ENCODE measurements at places on chromosomes 16 and 17.

DNA sequence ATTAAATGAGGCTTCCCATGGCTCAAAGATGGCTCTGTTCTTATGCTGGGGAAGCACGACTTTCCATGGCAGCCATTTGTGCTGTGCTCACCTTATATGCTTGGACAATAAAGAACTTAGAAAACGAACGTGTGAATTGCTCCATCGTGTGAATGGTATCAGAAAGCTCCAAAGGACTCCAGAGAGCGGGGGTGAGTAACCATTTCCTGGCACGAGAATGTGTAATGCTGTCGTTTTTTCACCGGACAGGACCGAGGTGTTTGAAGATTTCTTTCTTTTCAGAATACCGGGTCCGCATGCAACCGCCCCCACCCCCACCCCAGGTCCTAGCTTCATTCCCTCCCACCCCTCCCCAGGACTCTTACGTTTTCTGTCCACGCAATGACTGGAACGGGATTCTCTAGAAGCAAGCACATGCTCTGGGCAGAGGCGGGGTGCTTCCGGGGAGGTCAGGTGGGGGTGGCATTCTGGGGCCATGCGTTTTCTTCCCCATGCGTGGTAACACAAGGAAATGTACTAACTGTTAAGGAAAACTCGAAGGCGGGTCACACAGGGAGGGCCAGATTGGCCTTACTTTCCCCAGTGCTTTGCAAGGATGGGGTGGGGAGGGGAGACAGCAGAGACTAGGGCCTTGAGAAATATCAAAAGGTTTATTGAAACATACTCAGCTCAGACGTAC lies 26.2 kb downstream of the GPRC5B start:
- DNase-seq, result no peak

DNA sequence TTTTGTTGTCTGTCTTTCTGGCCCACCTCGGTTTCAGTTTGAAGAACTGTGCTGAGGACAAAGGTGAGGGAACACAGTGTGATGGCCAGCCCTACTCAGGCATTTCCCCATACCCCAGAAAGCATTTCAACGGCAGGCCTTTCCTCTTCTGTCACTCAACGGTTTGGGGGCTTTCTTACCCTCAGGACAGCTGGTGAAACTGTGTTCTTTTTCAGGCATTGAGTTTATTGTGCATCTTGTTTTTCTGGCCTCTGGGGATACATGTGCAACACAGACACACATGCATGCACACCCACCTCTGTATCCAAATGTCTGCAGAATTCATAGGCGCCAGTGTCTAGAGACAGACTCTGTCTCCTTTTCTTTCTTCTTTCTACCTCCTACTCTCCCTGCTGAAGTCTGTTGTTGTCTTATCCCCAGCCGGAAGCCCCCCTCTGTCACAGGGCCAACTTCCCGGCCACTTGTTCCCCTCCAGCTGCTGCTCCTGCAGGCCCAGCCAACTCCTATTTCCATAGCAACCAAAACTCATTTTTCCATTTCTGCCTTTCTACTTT lies 17.0 kb downstream of the CHD9 start:
- DNase-seq, result peak; percentile 64

- no peak for DNase-seq
Measured at GRCh38 chr16:85563515-85564276, 49.4 kb upstream of the GSE1 start.

GRCh38 chr16:9964426-9964825 lies 217.8 kb downstream of the GRIN2A start:
- DNase-seq, result no peak

DNA sequence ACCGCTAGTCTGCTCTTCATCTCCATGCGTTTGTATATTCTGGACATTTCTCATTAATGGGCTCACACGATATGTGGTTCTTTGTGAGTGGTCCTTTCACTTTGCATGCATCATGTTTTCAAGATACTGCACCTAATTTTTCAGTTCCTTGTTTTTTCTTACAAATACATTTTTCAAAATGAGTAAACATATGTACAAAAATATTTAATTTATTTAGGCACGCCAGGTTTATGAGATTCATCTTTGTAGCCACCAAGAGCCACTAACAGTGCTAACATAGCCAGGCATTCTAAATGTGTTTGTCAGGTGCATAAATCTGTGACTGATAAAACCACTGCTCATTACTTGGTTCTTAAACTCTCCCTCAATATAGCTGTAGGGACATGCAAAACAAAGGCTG lies 375.3 kb downstream of the WWOX start:
- no peak for DNase-seq

- peak; percentile 6 for DNase-seq
Measured at GRCh38 chr16:70700101-70701020, 14.5 kb upstream of the MTSS2 start.

DNA sequence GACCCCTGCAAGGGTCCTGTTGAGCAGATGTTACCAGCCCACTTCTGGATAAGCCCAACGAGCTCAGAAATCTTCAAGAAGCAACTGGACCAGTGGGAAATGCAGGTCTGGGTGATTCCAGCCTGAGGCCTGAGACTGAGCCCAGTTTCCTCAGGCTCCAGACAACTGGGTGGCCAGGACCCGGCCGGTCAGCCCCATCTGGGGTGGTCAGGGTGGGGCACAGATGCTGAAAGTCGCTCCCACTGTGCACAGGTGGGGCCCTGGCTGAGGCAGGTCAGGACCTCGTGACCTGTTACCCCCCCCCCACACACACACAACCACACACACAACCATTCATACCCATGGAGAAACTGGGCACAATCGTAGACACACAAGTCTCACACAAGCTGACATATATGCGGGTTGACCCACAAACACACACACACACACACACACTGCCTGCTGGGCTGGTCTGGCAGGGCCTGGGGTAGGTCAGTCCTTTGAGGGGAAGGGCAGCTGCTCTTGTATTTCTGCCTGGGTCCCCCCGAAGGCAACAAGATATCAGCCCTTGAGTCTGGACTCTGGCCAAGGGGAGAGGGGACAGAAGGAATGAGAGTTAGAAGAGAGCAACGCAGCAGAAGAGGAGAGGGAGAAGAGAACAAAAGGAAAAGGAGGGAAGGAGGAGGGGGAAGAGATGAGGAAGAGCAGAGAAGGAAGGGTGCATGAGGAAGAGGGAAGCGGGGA lies 99.0 kb upstream of the CDH5 start:
- no peak for DNase-seq

DNA sequence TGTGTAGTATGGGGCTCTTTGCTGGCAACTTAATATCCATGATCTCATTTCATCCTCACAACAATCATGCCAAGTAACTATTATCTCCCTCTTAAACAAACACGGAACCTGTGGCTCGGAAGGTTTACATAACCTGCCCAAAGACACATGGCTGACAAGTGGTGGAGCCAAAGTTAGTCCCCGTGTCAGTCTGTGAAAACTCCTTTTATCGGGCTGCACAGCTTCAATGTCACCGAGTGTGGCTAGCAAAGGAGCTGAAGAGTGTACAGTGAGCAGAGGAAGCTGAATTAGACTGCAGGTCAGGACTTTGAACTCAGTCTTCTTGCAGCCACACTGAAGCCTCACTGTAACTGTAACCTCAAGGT lies 80.3 kb downstream of the PARN start:
- DNase-seq, result no peak

DNA sequence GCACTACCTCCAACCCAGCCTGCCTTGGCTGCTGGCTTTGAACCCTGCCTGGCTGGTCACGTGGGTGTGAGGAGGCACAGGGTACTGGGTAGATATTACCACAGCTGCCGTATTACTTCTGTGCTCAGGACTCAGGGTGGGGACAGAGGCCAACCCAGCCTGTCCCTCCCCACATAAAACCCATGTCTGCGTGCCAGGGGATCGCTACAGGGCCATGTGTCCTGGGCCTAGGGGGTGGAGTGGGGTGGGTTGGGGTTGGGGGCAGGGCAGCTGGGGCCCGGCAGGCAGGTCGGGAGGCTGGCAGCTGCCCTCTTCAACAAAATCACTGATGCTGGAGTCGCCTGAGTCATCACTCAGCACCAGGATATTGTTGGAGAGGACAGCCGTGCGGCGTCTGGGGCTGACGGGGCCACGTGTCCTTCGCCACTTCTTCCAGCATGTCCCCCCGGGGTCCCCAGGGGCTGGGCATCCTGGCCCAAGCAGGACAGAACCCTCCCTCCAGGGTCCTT lies 39.7 kb upstream of the PVALEF start:
- DNase-seq, result no peak

DNA sequence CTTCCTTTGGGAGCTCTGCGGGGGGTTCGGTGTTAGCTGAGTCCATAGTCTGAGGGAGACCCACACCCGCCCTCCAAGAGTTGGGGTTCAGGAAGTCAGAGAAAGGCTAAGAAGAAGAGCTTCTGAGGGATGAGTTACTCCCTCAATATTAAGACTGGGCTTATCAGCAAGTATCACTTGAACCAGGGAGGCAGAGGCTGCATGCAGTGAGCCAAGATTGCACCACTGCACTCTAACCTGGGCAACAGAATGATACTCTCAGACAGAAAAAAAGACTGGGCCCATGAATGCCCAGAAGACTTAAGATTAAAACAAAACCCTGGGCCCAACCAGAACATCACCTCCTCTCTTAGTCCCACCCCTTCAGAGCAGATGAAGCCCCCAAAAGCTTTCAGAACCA lies 6.0 kb downstream of the NKIRAS2 start:
- DNase-seq, result no peak

- no peak for DNase-seq
Measured at GRCh38 chr17:30344283-30345088, 10.6 kb upstream of the TMIGD1 start.

DNA sequence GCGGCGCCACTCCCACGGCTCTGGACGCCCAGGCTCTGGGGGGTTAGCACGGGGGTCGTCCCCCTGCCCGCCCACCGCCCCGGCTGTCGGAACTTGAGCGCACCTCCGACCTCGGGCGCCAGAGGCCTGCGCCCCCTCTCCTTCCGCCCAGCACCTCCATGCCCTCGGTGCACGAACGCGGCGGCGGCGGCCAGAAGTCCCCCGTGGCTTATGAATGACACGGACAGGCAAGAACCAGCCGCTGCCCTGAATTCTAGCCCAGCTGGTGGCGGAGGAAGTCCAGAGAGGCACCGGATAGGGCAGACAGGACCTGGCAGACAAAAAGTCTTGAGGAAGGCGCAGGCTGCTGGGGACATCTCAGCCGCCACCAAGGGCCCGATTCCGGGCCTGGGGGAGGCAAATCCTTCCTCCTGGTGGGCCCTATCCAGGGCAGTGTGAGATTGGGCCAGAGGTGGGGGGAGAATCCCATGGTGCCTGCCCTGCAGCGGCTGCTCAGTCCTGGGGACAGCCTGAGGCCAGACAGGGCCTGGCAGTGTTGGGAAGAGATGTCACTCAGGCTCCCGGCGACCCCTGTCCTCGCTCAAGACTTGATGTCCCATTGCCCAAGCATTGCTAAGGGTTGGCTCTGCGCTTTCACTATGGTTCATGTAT lies 897 bp upstream of the CYGB start:
- DNase-seq, result no peak

- DNase-seq, result no peak
Measured at GRCh38 chr16:89369266-89369895, 121.0 kb downstream of the ANKRD11 start.

GRCh38 chr17:57747221-57748017 lies 2.3 kb upstream of the CCDC182 start:
- DNase-seq, result peak; percentile 40

GRCh38 chr16:88286301-88286923 lies 96.3 kb upstream of the ZNF469 start:
- DNase-seq, result no peak

- no peak for DNase-seq
Measured at GRCh38 chr17:8475781-8476180, 40.1 kb downstream of the NDEL1 start.

GRCh38 chr17:16037636-16038035 lies 38.0 kb downstream of the TTC19 start:
- no peak for DNase-seq

GRCh38 chr17:17582372-17582771 lies 9.1 kb downstream of the PEMT start:
- DNase-seq, result no peak

DNA sequence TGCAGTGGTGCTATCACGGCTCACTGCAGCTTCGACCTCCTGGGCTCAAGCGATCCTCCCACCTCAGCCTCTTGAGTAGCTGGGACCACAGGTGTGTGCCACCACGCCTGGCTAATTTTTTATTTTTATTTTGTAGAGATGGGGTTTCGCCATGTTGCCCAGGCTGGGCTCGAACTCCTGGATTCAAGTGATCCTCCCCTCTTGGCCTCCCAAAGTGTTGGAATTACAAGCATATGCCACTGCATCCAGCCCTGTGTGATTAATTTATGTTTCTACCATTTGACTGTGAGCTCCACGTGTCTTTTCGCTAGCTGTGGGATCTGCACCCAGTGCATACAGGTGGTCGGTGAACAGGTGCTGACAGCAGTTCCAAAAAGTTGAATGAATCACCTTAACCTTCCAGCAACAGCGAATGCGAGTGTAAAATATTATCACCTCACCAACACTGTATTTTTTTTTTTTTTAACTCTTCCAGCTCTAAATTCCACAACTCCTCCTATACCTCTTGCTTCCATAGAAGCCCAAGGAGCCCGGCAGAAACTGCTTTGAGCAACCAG lies 484 bp upstream of the NUDT7 start:
- no peak for DNase-seq

GRCh38 chr17:70420861-70421445 lies 251.6 kb downstream of the KCNJ2 start:
- no peak for DNase-seq

DNA sequence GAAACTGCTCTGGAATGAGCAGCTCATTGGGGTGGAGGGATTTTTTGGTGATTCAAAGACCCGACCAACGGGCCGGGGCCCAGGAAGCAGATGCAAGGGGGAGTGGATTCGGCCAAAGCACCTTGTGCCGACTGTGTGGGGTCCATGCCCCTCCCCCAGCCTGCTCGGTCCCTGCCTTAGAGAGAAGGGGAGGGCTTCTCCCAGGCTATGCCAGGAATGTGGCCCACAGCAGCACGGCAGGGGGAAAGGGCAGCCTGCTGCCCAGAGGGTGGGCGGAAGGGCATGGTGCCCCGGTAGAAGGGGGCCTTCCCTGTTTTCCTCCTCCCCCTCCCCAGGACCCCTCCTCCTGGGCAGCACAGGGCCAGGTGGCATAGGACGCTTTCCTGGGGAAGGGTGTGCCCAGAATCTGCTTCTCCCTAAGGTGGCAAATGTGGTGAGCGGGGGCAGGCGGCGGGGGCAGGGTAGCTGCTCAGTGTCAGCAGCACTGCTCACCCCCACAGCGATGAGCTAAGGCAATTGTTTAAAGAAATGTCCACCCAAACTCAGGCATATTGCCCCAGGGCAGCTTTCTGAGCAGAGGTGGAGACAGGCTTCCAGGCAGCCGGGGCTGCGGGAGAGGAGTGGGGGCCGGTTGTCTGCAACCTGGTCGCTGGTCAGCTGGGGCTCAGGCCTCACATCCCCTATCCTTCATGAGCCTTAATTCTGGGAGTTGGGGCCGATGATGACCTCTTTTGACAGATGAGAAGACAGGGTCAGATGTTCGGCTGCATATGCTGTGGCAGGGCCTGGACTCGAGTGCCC lies 33.9 kb upstream of the MLKL start:
- DNase-seq, result no peak

Data from DMS79 treated with DMSO at 0.1 percent for 48 hours (cell line).